ENCODE measurements at places on chromosomes 6 and 20.
A peak's percentile ranks its signal among the peaks of the same experiment; 100 is the strongest.

DNA sequence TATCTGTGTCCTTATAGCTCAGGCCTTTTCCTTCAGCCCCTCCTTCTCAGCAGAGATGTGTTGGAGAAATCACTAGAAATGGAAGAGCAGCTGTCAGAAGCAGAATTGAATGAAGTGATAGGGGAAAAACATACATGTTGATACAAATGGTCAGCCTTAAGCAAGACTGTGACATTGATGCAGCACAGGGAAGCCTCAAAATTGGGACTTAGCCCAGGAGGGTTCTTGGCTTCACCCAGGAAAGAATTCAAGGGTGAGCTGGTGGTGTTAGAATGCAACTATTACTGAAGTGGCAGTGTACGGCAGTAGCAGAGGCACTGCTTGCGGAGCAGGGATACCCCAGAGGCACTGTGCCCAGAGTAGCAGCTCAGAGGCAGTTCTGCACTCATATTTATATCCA is 8.0 kb upstream of the KIF16B start:
- DNase-seq = no peak

GRCh38 chr6:27986928-27987725 is 30.1 kb downstream of the OR2B6 start:
- DNase-seq = no peak

DNA sequence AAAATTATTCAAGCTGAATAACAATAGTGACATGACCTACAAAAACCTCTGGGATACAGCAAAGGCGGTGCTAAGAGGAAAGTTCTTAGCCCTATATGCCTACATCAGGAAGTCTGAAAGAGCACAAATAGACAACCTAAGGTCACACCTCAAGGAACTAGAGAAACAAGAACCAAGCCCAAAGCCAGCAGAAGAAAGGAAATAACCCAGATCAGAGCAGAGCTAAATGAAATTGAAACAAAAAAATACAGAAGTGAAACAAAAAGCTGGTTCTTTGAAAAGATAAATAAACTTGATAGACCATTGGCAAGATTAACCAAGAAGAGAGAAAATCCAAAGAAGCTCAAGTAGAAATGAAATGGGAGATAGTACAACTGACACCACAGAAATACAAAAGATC is 47.6 kb upstream of the NOTCH4 start:
- DNase-seq = no peak

DNA sequence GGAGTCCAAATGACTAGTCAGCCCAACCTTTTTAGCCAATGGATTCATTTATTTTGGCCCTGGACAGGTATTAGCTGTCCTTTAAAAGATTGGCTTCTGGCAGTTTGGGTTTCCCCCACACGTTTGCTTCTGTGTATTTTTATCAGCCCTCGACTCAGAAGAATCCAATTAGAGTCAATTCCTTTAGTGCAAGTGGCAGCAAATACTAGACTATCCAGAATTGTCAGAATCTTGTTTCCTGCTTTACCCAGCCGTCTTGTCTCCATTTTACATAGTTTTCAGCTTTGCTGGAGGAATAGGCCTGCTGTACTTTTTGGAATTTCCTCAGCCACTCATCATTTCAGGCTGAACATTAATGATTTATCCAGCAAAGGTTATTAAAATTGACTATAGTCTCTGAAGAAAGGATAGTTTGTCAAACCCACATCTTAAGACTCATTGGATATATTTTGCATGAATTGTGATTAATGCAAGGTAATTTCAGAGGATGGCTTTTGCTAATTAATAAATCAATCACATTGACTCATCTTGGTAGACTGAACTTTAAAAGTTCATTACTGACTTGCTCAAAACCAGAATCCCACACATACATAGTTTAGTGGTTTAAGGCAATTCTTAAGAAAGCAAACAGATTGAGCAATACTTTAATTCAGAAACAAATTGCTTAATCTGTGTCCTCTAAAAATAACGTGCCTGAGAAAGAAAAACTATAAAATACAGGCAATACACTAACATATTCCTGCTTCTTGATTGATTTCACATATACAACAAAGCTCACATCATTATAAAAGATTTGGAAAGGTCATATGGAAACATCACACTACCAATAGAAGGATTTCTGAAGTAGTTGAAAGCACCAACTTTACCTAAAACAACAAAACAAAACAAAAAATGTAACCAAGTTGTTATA is 62.9 kb upstream of the ZNF217 start:
- no peak for DNase-seq

DNA sequence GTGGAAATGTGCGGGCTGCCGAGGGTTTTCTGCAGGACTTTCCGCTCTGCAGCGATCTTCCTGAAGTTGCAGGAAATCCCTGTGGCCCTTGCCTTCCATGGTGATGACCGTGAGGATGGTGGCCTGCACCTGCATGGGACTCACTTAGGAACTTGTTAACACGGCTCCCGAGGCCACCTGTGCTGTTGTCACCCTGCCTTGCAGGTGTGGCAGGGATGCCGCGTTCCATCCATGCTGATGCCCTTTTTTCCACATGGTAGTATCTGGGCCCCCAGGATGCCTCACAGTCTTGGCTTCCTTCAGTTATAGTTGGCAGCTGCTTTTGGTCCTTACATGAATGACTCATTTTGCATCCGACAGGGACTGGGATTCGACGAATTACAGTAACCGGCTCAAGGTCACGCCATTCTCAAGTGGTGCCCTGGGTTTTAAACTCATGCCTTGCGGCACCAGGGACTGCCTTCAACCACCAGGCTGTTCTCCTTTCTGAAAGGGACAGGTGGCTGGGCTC is 37.2 kb downstream of the SYNJ2 start:
- DNase-seq = no peak

GRCh38 chr6:90385759-90386313 is 89.2 kb upstream of the BACH2 start:
- DNase-seq = no peak

DNA sequence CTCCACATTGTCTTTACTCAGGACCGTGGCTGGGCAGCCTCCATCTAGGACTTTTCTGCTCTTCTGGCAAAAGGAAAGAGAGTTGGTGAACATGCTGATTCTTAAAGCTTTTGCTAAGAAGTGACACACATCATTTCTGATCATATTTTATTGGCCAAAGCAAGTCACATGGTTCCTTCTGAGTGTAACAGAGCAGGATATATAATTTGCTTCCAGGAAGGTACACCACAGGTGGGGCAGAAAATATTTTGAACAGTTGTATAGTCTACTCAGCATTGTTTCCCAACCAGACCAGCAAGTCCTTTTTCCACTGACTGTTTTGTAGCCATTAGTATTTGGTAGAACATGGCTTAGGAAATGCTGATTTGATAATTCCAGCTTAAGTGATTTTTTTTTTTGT is 73.5 kb downstream of the AKAP7 start:
- DNase-seq = no peak

GRCh38 chr6:90118581-90118980 is 178.1 kb downstream of the BACH2 start:
- no peak for DNase-seq

GRCh38 chr6:139010674-139011073 is 17.9 kb upstream of the ABRACL start:
- DNase-seq = no peak

DNA sequence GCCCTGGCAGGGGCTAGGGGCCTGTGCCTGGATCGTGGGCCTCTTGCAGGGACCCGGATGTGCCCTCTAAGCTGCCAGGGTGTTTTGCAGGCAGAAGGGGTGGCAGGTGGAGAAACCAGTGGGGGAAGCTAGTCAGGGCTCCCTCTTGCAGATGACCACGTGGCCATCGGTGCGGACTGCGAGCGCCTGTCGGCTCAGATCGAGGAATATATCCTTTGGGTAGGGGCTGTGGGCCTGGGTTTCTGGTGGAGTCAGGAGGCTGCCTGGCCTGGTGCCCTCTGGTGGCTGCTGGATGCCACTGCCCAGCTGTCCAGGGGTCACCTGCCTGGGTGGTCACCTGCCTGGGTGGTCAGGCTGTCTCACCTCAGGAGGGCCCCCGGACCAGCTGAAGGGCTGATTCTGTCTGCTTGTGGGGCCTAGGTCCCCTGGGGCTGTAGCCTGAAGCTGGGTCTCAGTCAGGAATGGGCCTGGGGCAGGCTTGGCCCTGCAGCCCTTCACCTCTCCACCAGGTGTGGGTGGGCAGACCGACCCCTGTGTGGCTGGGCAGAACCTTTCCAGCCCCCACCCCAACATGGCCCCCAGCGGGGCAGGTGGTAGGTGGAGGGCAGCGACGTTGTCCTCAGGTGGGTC is 6.7 kb downstream of the TCEA2 start:
- no peak for DNase-seq

- no peak for DNase-seq
Measured at GRCh38 chr6:101550451-101550850, 156.9 kb downstream of the GRIK2 start.

- DNase-seq = no peak
Measured at GRCh38 chr20:48739395-48740291, 88.2 kb downstream of the PREX1 start.

- no peak for DNase-seq
Measured at GRCh38 chr6:30965140-30965601, 18.3 kb upstream of the MUC21 start.

GRCh38 chr6:153051801-153052200 is 49.3 kb upstream of the MTRF1L start:
- DNase-seq = no peak

GRCh38 chr6:139131736-139132280 is 3.1 kb upstream of the HECA start:
- peak; percentile 16 for DNase-seq

GRCh38 chr6:56642366-56643261 is at the start of gene DST:
TSS of gene DST (minus strand) at chr6:56642889.
- no peak for DNase-seq

DNA sequence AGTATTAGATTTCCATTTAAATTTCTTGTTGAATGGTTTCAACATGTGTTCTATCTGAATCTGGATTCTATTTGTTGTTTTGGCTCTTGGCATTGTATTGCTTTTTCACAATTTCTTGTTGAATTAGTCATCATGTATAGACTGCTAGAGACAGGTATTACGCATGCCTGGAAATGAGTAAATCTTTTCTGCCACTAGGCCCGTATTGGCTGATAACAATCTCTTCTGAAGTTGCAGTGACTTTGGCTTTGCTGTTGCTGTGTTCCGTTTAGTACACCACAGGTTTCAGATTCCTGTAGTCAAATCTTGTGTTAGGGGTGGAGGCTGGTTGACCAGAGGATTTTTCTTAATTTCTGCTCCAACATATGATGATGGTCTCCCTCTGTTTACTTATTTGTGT is 1339.4 kb downstream of the GRIK2 start:
- no peak for DNase-seq

DNA sequence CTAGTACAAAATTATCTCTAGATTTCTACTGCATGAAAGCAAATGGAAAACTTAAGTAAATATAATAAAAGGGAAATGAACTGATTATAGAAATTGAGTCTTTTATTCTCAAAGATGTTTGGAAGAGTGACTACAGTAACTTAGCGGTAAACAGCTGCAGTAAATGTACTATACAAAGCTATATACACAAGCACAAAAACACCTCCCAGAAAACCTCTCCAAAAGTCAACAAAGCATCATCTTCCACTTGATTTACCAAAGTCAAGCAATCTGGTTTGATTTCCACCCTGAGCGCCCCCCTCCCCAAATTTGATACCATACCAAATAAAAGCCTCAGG is 142.1 kb upstream of the SHLD1 start:
- no peak for DNase-seq

DNA sequence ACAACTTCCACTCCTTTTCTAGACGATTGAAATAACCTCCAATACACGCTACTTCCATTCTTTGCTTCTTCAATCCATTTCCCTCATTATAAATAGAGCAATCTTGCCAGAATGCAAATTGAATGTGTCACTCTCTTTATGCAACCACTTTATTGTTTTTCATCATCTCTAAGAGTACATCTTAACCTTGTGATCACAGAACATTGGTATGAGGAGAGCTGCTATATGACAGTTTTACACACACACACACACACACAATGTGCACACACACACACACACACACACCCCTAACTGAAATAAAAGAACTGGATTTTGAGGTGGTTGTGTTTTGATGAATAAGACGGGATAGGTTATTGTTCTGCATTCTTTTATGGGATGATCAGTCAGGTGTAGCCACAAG is 187.0 kb downstream of the HDGFL1 start:
- DNase-seq = no peak

- DNase-seq = no peak
Measured at GRCh38 chr6:139904158-139904533, 529.7 kb upstream of the CITED2 start.

GRCh38 chr6:14035071-14035847 is 82.3 kb upstream of the CD83 start:
- DNase-seq = no peak

- DNase-seq = no peak
Measured at GRCh38 chr6:23561732-23562131, 564.3 kb upstream of the NRSN1 start.

- DNase-seq = no peak
Measured at GRCh38 chr20:10986586-10986985, 312.8 kb upstream of the JAG1 start.

DNA sequence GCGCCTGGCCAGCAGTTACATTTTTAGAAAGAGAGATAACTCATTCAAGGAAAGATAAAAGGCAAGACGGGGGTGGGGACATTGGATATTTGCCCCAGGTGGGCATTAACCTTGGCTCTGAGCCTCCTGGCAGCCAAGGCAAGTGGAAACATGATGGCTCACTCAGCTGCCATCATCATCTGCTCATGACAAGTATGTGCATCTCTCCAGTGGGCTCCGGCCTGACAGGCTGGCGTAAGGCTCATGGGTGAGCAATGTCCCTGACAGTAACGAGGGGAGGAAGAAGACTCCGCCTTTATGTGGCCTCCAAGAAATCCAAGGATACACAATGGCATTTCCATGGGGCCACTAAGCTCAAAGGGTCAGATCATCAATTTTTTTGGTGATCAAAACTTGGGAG is 13.3 kb downstream of the ANKRD60 start:
- no peak for DNase-seq

DNA sequence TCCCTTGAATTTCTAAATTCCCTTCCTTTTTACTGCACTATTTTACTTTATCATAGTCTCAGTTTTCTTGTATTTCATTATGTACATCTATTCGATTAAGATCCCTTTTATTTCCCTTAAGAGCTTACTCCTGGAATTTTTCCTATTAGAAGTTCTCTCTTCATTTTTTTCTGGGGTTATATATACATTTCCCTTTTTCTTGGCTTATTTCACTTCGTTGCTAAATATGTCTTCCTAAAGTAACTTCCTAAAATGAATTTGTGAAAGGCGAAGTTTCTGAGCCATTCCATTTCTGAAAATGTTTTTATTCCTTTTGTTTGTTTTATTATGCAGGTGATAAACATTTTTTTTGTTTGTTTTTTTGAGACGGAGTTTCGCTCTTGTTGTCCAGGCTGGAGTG is 5.9 kb upstream of the CD109 start:
- no peak for DNase-seq

DNA sequence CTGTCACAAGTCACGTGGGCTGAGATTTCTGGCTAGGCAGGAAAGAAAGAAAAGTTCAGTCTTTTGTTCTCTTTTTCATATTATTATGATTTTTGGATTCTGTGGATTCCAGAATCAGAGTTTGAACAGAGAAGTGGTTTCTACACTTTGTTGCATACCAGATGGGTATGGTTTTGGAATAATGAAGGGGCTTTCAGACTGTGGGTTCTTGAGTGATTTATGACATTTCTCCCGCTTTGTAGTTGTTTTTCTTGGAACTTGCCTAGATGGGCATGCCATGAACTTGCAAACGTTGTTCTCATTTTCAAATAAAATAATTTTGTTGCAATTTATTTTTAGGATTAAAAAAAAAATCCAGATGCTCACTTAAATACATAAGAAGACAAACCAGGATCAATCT is 34.4 kb downstream of the CBFA2T2 start:
- DNase-seq = no peak

Data from SIG-M5 (cell line).